NCI-H1694 (cell line): ENCODE measurements at places on chromosomes 12 and 14.

DNA sequence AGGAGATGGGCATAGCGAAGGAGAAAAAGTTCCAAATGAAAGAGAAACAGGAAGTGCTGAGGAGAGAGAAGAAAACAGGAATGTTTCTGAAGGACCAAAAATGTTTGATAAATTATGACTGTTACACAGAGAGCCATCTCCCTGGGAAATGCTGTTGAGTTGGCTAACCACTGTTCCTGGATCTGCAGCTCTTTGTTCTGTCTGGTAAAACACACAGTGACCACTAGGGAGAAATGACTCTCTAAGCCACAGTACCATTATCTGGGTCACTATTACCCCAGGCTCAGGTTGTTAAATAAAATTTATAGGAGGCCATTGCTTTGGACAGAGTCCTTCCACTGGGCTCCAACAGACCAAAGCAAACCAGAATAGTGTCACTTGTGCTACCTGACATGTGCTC, 219.3 kb downstream of the CRADD start:
- no peak for DNase-seq

DNA sequence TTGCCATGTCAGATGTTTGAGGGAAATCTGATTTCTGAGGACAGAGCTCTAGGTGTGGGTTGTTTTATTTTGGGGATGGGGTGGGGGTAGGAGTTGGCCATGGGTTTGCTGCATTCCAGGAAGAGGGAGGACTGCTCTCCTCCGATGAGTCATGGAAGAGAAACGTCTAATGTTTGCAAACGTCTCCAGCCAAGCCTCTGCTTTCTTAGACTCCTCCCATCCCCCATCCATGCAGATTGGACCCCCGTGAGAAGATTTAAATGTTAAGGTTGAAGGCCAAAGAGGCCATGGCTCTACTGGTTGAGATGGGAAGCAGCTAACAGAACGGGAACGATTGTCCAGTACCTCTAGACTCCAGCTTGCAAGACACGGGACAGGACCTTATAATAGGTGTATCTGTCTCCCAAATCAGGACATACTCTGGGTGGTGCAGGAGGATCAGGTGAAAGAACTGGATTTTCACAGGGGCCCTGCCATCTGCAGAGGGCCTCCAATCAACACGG, 11.4 kb upstream of the ATP2A2 start:
- DNase-seq, result no peak

GRCh38 chr14:20624495-20625070, 16.9 kb downstream of the OR6S1 start:
- no peak for DNase-seq

DNA sequence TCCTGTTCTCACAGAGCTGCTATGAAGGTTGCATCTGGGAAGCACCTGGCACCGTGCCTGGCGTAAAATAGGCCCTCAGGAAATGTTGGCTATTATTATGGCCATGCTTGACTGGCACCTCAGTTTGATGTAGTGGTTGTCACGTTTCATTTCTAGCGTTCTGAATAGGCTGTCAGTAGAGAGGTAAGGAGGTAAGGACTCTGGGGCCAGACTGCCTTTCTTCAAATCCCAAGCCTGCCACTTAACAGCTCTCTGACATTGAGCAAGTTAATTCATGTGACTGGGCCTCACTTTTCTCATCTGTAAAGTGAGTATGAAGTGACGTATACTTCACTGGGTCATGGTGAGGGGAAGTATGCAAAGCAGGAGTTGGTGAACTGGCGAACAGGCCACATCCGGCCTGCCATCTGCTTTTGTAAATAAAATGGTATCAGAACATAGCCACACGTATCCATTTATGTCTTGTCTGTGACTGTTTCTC, 196.2 kb downstream of the CACNA1C start:
- DNase-seq, result peak; percentile 41

DNA sequence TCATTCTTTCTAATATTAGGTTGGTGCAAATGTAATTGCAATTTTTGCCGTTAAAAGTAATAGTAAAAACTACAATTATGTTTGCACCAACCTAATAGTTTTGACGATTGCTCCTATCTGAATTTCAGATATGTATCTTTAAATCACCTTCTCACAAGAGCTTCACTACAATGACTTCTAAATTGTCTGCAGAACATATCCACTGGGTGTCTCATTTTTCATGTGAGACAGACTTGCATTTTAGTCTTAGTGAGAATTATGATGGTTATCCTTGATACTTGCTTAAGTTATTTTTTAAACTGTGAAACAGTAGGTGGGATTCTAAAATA, 84.6 kb downstream of the ITPR2 start:
- DNase-seq, result no peak

GRCh38 chr14:99321236-99321925, 49.4 kb upstream of the BCL11B start:
- no peak for DNase-seq

GRCh38 chr12:127172861-127173260, 1094.1 kb upstream of the TMEM132C start:
- DNase-seq, result no peak

GRCh38 chr14:53947452-53948204, 9.0 kb downstream of the BMP4 start:
- DNase-seq, result no peak

- DNase-seq, result no peak
These were observed 54.2 kb downstream of the SUDS3 start for GRCh38 chr12:118430516-118430915.

GRCh38 chr12:131942671-131943070, 7.1 kb upstream of the EP400 start:
- DNase-seq, result no peak

DNA sequence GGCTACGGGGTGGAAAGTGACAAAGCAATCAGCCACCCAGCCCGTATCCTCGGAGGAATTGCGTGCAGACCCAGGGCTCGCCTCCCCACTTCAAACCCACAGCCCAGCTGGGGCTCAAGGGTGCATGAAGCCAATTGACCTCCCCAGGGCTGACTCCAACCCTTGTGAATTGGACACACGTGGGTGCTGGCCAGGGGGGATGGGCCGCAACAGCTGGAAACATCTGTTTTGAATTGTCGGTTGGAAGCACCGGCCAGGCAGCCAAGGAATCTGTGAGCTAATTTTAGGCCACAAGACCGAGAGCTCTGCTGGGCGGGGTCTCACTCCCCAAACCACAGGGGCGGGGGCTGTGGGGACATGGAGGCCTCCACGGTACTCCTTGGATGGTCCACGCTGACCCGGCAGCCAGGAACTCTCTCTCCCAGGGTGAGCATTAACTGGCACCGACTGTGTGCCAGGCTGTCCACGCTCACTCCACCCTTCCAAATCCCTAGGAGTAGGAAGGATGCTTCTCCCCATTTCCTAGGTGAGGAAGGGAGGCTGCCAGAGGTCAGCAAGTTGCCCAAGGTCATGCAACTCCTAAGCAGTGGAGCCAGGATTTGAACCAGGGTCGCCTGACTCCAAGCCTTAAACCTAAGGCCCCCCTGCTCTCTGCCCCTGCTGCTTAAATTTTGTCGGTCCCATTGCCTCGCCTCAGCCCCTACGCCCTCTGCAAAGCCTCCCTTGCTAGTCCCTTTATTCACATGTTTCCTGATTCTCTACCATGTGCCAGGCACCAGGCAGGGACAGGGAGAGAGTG, 11.9 kb upstream of the TMEM119 start:
- no peak for DNase-seq

GRCh38 chr14:23044840-23045239, 2.8 kb downstream of the PSMB11 start:
- no peak for DNase-seq

DNA sequence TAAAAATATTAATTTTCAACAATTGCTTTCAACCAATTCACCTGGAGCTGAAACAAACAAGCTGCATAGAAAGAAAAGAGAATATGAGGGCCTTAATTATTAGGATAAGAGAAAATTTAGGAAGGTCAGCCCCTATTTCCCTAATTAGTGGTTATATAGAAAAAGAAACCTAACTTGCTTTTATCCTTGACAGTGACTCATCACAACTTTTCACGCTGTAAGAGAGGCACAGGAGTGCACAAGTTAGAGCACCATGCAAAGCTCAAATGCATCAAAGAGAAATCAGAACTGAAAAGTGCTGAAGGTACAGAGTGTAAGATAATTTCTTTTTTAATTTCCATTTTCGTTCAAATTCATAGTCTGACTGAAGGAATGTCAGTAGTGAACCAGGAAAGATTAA, 4.7 kb downstream of the CLEC4D start:
- no peak for DNase-seq

GRCh38 chr12:101582937-101583336, 11.8 kb upstream of the MYBPC1 start:
- no peak for DNase-seq

DNA sequence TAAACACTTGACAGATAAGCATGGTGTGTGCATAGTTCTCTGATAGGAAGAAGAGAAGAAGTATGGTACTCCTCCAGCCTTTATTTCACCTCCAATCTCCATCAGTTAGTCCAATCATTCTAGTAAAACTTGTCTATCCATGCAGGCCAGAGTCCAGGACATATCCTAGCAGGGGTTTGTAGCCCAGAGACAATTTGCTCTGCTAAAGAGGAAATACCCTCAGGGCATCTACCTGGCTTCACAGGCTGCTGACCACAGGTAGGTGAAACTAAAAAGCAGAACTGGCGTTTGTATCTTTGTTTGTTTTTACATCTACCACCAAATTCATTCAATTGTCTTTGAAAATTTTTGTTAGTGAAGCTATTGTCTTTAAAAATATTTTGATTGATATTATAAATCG, 717.6 kb downstream of the FSCB start:
- no peak for DNase-seq

- DNase-seq, result no peak
These were observed 45.0 kb upstream of the OR6J1 start for GRCh38 chr14:22689199-22689598.

- DNase-seq, result no peak
These were observed 39.6 kb downstream of the SLC15A4 start for GRCh38 chr12:128784030-128784760.

DNA sequence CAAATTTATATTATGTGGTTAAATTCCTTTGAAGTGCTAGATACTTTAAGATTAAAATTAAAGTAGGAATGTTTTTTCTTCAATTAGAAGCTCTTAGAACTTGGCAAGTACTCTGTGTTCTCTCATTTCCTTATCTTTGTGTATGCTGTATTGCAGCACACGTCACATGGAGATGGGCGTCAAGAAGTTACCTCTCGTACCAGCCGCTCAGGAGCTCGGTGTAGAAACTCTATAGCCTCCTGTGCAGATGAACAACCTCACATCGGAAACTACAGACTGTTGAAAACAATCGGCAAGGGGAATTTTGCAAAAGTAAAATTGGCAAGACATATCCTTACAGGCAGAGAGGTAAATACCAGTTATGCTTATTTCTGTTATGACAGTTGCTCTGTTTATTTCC, 19.7 kb downstream of the MARK3 start:
- DNase-seq, result no peak

- DNase-seq, result no peak
These were observed 22.8 kb downstream of the TMBIM6 start for GRCh38 chr12:49764126-49764525.

DNA sequence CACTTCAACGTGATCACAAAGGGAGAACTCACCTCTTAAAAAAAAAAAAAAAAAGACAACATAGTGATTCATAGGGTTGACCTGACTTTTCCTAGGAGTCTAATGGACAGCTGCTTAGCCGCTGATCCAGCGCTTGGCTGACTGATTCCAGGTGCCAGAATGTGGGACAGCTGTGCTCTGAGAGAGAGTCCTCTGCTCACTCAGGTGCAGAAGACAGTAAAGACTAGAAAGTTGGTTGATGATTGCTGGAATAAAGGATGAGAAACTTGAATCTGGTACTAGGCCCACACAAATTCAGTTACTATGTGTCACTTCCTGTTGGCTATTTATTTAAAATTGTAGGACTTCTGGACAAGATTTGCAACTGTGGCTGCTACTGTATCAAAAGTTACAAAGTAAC, 229.4 kb downstream of the CHST11 start:
- no peak for DNase-seq

DNA sequence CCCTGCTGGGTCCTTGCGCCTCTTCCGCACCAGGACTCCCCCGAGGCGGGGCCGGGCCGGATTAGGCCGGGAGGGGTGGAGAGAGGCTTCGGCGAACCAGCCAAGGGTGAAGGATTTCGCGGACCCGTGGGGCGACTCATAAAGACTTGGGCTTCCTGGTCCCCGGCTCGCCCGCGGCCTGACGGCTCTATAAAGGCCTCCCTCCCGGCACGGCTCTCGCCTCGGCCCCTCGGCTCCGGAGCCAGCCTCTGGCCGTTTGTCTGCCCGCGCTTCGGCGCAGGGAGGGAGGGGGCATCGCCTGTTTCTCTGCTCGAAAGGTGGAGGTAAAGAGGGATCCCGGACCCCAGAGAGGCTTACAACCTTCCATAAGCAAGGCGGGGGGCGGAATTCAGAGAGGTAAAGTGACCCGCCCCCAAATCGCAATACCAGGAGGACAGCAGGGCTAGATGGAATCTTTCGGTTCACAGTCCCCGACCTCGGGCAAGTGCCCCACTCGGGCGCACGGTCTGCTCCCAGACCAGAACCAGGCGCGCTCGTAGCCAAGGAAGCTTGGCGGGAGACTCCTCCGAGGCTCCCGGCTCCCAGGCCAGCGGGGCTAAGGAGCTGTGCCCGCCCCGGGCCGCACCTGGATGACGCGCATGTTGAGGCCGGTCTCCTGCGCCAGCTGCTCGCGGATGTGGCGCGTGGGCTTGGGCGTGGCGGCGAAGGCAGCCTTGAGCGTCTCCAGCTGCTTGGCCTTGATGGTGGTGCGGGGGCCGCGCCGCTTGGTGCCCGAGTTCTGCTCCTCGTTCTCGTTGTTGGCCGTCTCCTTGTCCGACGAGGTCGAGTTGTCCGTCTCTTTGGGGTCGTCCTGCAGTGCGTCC, 3.9 kb downstream of the LHX5 start:
- DNase-seq, result no peak

DNA sequence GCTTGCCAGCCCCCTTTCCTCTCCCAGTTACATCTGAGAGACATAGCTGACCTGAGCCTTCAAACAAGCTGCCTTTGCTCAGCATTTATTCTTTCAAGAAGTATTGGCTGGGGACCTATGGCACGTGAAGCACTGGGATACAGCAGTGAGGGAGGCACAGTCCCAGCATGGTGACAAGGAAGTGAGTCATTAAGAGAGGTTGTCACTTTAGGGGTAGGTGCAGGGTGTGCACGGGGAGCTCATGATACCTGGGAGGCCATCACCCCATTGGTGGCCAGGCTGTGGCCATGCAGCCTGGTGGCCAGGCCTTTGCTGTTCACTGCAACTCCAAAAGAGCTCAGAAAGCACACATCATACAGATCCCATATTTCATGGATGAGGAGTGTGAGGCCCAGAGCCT, 5.7 kb upstream of the KRT75 start:
- DNase-seq, result no peak

DNA sequence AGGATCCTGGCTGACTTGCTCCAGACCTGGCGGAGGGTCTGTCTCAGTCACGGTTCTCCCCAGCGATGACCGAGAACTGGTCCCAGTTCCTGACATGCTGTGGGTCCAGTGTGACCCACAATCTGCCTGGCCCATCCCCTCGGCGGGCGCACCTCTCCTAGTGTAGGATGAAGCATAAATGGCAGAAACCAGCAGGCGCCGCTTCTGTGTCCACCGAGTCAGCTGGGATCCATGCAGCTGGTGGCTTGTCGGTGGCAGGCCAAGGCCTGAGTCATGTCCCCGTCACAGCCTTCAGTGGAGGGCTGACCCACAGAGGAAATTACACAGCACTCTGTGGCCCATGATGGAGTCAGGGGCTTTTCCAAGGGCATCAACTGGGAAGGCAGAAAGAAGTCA, 38.5 kb downstream of the NFKBIA start:
- no peak for DNase-seq
